ENCODE measurements at places on chromosomes 5 and 9. TPM values are rescaled to one million over a fixed set of nuclear protein-coding genes. Genes with fewer than 3 reads are reported as not detected.

Gene ARID3C
- not detected for total RNA-seq

GRCh38 chr5:101425339-101425859 is 522.3 kb upstream of the ST8SIA4 start:
- no peak overlapping the region for H3K4me3 ChIP-seq
- H3K36me3 ChIP-seq, result no peaks in the 10 kb centered on the region
- H3K4me1 ChIP-seq, result no peaks in the 10 kb centered on the region

DNA sequence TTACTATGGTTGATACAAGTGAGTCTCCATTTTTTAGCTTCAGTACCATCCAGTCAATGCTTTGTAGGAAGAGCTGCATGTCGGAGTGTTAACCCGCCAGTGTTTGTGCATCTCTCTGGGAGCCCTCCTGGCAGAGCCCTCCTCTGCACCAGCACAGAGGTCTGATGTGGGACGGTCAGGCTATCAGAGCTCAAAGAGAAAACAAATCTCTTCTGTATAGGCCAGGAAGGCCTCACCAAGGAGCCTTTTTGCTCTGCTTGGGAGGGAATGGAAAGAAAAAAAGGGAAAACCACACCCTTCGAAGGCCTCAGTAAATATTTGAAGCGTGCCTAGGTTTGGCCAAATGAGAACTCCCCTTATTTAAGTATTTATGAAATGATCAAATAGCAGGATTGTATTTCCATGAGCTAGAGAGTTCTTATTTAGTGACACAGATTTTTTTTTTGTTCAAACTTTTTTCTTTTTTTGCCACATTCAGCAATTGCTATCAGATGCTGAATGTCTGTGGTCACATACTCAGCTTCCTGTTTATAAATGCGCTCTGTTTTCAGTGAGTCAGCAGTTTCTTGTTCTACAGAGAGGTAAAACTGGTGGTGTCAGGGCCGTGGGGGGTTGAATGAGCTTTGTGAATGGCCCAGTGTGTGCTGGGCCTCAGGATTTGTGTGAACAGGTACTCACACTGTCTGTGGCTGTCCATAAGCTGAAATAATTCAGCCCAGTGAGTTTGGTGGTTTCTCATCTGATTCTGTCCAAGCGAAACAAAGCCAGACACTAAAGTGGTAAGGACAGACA is 226.6 kb downstream of the SNX18 start:
- no peak overlapping the region for H3K4me3 ChIP-seq
- no peaks in the 10 kb centered on the region for H3K4me1 ChIP-seq
- H3K27ac ChIP-seq, result no peak overlapping the region
- H3K36me3 ChIP-seq, result no peaks in the 10 kb centered on the region

- H3K4me3 ChIP-seq, result peak within 1 kb of the TSS; percentile 39
- peak; percentile 90 for DNase-seq
- H3K4me1 ChIP-seq, result no peaks in the 10 kb centered on the region
- no peak within 1 kb of the TSS for H3K27ac ChIP-seq
- no peaks in the 10 kb centered on the region for H3K27me3 ChIP-seq
- no peaks in the 10 kb centered on the region for H3K36me3 ChIP-seq
Measured at GRCh38 chr9:37575921-37576721, at the start of gene FBXO10. Gene FBXO10 (minus strand): TSS chr9:37576380. CDS start chr9:37541768, 34,612 bp downstream.

DNA sequence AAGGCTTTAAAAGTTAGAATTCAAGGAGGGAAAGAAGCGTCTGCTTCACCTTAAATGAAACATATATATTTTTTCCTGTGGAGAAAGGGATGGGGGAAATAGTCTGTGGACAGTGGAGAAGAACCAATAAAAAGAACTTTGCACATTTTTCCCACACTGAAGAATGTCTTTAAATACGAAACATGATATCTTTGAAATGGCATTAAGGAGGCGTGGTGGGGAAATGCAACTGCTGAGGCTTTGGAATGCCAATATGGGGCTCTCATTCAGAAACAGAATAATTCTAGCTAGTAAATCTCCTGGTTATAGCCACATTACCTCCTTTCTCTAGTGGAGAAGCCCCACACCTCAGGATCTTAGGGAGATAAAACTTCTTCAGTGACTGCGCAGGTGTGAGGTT is 46.8 kb downstream of the TNC start:
- no peak overlapping the region for H3K27ac ChIP-seq
- peaks cover 24% of the 10 kb centered on the region for H3K36me3 ChIP-seq
- no peaks in the 10 kb centered on the region for H3K27me3 ChIP-seq
- no peak overlapping the region for H3K4me3 ChIP-seq
- H3K4me1 ChIP-seq, result peaks cover 4% of the 10 kb centered on the region

Gene TMEM252
- not detected for total RNA-seq

DNA sequence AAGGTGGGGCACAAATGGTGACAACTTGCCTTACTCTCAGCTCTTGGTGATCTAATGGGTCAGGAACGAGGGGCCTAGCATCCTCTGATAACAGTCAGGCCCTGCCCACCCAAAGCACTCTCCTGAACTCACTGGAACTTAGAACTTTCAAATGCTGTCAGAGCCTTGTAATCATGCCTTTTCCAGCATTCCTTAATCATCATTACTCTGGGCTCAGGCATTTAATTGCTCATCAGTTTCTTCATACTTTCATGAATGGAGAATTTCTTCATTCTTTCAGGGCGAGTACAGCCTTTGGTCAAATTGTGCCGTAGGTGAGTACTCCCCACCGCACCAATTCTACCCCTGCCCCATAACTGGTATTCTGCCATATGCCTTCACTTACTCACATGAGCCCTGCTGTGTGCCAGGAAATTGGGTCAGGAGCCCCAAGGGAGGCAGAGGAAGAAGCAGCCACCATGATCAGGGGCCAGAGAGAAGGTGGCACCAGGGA is 30.2 kb upstream of the DUSP1 start:
- H3K4me3 ChIP-seq, result no peak overlapping the region
- H3K27ac ChIP-seq, result no peak overlapping the region
- H3K36me3 ChIP-seq, result no peaks in the 10 kb centered on the region
- no peak for DNase-seq
- no peaks in the 10 kb centered on the region for H3K27me3 ChIP-seq

GRCh38 chr9:131422241-131422792 is 28.4 kb downstream of the PRRC2B start:
- peak overlapping the region; percentile 29 for H3K27ac ChIP-seq
- H3K36me3 ChIP-seq, result no peaks in the 10 kb centered on the region
- DNase-seq, result peak; percentile 61

Gene IFNA21
- total RNA-seq, result not detected

Gene SLC46A2
- not detected for total RNA-seq

Gene PCDHAC1
- total RNA-seq, result 0.36 TPM
